ENCODE measurements at places on chromosomes 7 and 10.
A peak's percentile ranks its signal among the peaks of the same experiment; 100 is the strongest.

DNA sequence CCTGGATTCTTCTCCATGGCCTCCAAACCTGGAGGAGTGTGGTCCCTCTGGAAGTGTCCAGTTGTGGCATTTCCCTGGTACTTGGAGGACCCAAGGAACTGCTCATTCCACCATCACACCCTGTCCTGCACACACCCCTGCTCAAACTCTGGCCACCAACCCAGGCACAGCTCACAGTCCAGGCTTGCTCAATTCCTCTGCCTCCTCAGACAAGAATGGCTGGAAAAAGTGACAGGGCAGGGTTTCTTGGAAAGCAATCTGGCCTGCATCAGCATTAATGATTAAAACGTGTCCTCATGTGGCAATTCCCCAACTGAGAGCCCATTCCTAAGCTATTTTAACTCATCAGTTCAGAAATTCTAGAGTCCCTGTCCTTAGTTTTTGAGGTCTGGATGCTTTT, 17.2 kb upstream of the TPST1 start:
- no peak for DNase-seq

DNA sequence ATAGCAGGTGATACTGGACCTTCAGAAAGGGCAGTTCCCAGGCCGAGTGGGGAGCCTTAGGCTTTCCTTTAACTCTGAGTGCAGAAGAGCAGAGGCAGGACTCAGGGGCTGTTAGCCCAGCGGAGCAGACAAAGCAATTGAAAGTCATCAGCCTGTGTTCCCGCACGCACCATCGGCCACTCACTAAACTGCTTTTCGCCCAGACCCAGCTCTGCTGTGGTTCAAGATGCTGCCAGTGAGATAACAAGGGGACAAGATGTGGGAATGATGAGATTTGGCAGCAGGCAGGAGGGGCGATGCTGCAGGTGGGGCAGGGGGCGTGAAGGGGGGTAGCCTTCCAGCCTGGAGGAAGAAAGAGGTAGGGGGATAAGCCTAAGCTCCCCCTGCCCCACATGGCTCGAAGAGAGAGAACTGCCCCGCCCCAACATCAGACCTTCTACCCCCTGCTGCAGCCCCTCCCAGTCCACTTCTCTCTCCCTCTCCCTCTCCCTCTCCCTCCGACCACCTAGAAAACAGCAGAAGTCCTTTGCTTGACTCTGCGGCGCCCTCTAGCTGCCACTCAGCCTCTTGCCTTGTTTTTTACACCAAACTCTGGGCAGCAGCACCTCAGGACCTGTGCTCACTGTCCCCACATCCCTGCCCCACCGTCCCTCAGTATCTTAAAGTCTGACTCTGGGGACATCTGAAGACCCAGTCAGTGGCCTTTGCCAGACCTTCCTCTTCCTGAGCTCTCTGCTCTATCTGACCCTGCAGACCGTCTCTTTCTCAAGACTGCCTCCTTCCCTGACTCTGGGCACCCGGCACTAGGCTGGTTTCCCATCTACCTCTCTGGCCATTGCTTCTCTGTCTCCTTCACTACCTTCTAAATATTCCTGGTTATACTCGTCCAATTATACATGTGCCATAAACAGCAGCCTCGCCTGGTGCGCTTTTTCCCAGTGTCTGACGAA, 110.5 kb downstream of the C10orf105 start:
- peak; percentile 64 for DNase-seq

DNA sequence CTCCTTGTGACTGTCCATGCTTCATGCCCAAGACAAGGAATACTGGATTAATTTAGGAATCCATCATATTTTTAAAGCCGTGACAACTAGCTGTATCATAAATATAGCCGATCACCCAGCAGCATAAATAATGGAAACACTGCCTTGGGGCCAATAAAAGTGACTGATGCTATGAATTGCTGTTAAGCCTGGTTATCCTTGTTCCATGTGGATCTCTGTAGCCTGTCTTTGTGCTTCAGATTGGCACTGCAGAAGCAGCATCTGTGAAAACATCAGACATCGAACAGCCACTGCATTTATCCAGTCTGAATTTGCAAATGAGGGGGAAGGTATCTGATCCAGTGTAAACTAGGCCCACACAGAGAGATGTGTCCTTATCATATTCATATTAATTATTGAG, 1181.8 kb downstream of the SORCS1 start:
- DNase-seq, result no peak

DNA sequence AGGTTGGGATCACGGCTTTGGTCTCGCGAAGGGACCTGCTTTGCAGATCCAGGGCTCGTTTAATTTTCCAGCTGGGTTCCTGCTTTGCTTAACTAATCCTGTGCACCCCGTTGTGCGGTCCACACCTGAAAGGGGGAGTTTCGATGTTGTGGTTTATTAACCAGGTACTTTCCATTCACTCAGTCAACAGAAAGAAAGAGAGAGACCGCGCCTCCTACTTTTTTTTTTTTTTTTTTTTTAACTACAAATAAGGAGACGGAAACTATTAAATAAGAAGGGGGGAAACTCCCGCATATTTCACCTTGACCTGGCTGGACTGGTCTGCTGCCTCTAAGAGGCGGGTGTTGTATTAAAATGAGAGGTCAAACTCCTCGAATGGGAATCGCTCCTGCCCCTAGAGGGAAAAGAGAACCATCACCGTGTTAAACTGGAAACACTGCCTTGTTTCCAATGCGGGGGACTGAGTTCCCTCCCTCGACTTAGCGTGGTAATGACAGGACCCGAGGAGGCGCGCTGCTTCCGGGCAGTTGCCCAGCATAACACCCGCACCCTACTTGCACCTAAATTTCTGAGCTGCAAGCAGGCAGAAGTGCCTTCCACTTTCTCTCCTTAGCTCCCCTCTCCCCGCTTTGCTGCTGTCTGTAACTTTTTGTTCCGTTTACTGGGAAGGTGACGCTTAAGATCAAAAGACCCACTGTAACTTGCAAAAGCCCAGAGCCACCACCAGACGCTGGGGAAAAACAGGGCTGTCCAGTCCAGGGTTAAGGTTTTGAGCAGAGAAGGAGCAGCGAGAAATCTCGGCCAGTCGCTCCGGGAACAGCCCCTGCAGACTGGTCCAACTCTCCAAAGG, 1.1 kb upstream of the ITGB8 start:
- DNase-seq, result no peak

DNA sequence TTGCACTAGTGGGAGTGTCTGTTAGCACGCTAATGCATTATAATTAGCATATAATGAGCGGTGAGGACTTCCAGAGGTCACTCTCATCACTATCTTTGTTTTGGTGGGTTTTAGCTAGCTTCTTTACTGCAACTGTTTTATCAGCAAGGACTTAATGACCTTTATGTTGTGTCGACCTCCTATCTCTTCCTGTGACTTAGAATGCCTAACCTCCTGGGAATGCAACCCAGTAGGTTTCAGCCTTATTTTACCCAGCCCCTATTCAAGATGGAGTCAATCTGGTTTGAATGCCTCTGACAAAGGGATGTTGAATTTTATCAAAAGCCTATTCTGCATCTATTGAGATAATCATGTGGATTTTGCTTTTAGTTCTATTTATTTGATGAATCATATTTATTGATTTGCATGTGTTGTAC, 22.5 kb upstream of the ZNF518A start:
- no peak for DNase-seq
